ENCODE measurements at places on chromosomes 3 and 15.

- DNase-seq = no peak
Observed at GRCh38 chr15:66924889-66925288, 140.5 kb upstream of the SMAD3 start.

- DNase-seq = peak; percentile 77
Observed at GRCh38 chr15:68054628-68055223, 611 bp downstream of the PIAS1 start.

DNA sequence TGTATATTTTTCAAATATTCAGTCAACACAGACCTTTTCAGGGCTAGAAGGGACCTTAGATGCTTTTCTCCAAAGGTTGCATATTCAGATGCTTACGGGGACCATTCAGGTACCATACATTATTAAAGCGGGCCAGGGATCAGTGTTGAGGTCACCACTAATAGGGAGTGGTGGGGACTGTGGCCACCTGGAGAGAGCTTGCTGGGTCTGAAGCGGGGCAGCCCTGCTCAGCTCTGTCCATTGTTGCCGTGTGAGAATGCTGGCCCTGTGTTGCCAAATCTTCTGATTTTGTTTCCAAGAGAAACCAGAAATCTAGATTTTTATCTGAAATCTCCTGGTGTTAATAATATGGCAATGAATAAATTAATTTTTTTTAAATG is 23.7 kb downstream of the ABHD2 start:
- DNase-seq = no peak

GRCh38 chr3:59796456-59796855 is 746.6 kb upstream of the CFAP20DC start:
- DNase-seq = no peak

GRCh38 chr3:49665822-49666519 is 8.2 kb upstream of the APEH start:
- DNase-seq = no peak

DNA sequence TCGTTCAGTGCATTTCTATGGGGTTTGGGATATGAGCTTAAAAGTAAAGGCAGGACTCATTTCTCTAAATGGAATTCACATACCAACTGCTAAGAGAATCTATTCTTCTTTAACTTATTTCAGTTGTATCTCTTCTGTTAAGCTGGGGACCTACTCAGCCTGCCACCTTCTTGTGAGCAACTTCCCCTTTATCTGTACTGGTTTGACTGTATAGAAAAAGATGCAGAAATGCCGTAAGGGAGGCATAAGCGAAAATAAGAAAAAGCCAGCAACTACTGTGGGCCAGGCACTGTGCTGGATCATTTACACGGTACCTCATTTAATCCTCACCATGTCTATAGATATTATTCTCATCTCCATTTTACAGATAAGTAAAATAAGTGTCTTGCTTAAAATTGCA is 38.4 kb downstream of the RBMS3 start:
- no peak for DNase-seq

DNA sequence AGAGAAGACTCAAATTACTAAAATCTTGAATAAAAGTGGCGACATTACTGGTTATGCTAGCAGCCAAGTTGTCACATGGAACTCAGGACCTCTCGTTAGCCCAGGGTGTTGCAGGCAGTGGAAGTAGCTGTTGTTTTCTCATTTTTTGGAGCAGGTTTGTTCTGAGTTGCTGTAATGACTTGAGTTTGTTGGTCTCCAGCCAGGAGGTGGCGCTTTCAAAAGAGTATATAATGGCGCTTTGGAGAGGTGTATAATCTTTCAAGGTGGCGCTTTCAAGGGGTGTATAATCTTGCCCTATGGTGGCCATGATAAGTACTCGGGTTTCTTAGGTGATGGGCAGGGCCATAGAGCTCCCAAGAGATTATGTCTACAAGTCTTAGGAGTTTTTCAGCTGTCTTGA is 632.7 kb downstream of the NTRK3 start:
- DNase-seq = peak; percentile 6

DNA sequence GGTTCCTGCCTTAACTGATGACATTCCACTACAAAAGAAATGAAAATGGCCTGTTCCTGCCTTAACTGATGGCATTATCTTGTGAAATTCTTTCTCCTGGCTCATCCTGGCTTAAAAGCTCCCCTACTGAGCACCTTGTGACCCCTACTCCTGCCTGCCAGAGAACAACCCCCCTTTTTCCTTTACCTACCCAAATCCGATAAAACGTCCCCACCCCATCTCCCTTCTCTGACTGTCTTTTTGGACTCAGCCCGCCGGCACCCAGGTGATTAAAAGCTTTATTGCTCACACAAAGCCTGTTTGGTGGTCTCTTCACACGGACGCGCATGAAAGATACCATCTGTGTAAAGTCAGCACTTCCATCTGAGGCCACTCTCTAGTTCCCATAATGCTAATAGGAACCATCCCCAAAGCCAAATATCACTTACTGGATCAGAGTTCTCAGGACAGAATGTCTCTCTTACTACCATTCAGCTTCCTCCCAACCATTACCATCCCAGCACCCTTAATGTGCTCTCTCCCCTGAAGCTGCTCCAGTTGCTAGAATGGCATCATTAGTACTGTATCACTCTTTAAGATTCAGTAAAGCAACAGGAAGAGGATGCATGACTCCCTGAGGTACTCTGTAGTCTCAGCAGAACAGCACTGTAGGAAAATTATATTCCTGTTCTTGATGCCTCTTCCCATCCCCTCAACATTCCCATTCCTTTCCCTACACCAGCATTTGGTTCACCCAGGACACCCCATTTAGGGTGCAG is 2.3 kb upstream of the HRG start:
- no peak for DNase-seq

DNA sequence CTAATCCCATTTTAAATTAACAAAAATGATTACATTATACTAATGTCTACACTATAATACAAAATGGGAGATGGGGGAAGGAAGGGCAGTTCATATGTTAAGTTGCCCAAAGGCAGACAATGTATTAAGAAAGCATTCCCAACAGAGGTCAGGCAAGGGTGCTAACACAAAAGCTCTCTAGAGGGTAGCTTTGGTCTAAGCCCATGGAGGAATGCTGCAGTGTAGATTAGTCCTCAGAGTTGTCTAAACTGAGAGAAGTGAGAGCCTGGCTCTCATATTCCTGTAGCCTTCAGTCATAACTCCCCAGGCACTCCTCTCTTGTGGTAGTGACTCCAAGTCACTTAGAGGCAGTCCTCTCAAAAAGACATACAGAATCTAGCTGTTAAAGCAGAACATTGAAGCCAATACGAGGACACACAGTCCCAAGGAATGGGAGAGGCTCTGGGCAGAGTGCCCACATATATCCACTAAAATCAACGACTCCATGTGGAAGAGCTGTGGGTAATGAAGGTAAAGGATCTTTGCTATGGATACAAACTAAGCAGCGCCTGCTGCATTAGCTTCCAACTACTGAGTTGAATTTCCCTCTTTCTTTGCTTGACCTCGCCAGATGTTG is 14.5 kb downstream of the NEK10 start:
- DNase-seq = no peak

All from inflammatory macrophage treated with lipopolysaccharide for 1 hour (primary cell).